ENCODE measurements at places on chromosomes 7 and 10.

- no peak for DNase-seq
These were observed 214.4 kb upstream of the CELF2 start for GRCh38 chr10:10803278-10803677.

- no peak for DNase-seq
These were observed 343.7 kb downstream of the TCERG1L start for GRCh38 chr10:130967784-130968183.

GRCh38 chr7:22363756-22364422 lies 6.9 kb upstream of the RAPGEF5 start:
- DNase-seq, result no peak

- DNase-seq, result no peak
These were observed 1.3 kb downstream of the POR start for GRCh38 chr7:75916259-75916658.

- DNase-seq, result no peak
These were observed 146.5 kb upstream of the WNT16 start for GRCh38 chr7:121182281-121182680.

DNA sequence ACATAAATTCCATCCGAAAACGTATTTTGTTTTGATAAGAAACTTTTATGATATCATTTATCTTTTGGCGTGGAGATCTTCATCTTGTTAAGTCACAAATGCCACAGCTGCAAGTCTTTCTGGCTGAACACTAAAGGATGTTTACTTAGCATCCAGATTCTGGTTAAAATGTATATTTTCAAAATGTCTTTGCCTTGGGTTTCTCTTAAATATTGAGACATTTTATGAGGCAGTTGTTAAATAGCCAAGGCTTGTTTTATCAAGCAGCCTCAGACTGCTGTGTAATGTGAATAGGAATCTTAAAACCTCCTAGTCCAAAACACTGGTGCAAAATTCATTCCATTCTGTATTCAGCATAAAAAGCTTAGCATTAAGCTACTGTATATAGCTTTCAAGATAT lies 136.3 kb upstream of the FZD1 start:
- no peak for DNase-seq

GRCh38 chr10:116097239-116097784 lies 175.7 kb downstream of the GFRA1 start:
- DNase-seq, result no peak
